ENCODE measurements at places on chromosomes 5 and 9.

GRCh38 chr5:153831973-153832372 lies 206.7 kb downstream of the FAM114A2 start:
- DNase-seq, result peak; percentile 9

- peak; percentile 44 for DNase-seq
Measured at GRCh38 chr5:42514754-42515153, 91.5 kb downstream of the GHR start.

DNA sequence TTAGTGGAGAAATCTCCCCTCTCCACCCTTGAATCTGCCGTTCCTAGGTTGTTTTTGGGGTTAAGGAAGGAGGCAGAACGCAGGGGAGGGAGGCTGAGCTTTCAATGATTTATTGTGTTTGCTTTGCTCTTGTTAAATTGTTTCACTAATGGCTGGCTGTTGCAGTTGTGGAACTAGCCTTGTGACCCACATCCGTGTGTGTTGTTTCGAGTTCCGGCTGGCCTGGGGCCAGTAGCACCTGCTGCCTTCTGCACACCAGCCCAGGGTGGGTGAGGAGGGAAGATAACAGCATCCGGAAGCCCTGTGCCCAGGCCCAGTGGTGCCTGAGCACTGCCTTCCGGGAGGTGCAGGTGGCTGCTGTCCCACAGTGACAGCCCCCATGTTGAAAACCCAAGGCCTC lies 3.6 kb downstream of the ERGIC1 start:
- DNase-seq, result peak; percentile 88

- no peak for DNase-seq
Measured at GRCh38 chr5:53008751-53009150, 19.6 kb downstream of the ITGA2 start.

- DNase-seq, result peak; percentile 51
Measured at GRCh38 chr5:157689942-157690689, 18.8 kb downstream of the C5orf52 start.

DNA sequence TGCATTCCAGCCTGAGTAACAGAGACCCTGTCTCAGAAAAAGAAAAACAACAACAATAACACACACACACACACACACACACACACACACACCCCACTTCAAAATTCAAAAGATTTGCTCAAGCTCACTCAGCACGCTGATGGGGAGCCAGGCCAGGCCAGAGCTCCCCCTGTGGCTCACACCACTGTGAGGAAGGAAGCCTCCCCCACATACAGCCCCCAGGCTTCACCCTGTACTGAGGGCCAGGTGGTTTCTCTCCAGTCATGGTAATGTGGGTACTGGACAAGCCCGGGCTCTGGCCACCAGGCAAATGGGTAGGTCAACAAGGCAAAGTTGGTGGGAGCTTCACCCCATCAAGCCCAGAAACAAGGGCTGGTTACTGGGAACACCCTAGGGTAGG lies 19.0 kb downstream of the ATOX1 start:
- no peak for DNase-seq

Data from B cell (primary cell).